Fibroblast of skin of back (primary cell): ENCODE measurements at places on chromosomes 2 and 18.

DNA sequence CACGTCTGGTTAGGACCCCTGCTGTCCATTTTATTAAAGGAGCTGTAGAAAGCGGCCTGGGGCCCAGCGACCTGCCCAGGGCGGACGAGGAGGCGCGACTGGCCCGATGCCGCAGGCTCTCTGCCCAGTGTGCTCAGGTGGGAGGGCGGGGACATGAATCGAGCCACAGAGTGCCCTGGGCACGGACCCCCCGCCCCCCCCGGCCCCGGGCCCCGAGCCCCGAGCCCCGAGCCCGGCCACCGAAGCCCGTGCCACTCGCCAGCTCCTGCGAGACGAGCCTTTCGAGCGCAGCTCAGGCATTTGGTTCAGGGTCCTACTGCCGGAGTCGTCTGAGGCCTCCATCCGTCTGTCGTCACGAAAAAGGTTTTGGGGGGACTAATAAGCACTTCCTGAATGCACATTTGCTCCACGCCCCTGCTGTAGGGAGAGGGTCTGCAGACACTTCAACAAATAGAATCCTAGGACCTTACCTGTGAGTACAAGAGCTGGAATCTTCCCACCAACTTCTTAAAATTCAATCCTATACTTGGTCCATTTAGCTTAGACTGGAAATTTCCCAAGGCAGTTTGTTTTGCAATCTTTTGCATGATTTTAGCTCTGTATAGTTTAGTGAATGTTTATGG lies 602 bp upstream of the ADAM17 start:
- peak; percentile 50 for DNase-seq

DNA sequence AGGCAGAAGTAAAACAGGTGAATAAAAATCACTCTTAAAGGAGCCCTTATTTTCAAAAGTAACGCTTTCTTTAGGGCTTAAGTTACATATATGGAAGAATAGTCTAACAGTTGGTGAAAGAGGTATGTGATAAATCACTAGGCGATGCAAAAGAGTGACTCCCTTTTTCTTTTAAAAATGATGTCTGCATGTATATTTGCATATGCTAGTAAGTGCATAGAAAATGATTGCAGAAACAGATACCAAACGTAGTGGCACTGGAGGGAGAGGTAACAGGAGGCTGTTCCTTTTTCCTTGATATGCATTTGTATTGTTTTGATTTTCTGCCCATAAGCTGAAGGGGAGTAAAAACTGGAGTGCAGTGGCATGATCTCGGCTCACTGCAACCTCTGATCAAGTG lies 158.3 kb downstream of the PRPF40A start:
- no peak for DNase-seq

DNA sequence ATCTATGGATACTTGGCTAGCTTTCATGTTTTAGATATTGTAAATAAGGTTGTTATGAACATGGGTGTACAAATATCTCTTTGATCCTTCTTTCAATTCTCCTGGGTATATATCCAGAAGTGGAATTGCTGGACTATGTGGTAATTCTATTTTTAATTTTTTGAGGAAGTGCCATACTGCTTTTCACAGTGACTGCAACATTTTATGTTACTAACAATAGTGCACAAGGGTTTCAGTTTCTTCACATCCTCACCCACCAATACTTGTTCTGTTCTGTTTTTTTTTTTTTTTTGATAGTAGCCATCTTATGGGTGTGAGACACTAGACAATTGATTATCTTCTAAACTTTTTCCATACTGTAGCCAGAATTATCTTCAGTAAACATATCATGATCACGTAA lies 17.3 kb upstream of the NEUROD1 start:
- DNase-seq = no peak

DNA sequence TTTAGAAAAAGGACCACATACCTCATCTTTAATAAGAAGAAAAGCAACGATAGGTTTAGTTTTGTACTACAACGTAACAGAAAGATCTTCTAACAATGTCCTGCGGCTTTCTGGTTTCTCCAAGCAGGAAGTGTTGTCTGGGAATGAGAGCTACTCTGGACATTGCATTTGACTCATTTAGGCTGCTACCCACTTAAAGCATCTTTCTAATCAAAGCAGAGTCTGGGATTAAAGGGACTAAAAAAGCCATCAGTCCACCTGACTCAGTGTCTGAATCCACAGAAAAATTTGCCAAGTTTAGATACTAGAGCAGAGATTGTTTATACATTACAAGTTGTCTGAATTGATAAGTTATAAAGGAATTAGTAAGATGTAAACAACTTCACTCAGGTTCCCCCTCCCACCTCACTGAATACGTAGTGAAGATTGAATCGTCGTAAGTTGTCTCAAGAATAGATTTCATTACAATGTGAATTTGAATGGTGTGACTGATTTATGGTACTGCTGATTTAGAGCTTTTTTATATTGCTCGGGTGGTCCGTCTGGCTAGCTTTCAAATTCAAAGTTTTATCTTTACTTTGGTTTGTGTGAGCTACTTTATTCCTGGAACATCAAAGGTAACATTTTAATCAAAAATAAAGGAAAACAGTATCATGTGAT lies 70.2 kb upstream of the SMIM21 start:
- no peak for DNase-seq

DNA sequence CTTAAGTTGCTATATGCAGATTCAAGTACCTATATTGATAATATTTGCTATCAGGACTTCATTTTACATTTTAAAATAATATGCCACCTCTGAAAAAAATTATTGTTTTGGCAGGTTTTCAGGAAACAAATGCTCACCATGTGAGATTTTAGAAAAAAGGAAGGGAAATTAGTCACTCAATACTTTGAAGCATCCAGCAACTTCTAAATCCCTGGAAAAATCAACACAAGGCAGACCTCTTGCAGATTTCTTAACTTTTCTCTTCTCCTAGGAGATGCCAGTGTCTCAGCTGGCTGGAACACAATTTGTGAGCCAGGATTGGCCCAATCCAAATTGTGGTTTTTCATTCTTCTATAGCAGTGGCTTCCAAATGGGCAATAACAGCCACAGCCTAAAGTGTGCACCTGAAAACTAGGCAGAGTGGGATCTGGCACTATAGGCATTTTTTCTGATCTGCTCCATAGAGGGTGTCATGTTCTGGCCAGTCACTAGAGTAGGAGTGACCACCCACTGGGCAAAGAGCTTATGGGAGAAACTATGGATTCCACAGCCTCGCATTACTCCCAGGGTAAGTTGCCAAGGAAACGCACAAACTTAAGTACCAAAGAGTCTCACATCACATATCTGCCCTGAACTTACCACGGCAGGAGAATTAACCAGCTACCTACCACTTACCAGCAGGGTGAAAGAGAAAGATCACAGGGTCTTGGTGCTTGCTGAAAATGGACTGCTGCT lies 28.1 kb upstream of the THOC1 start:
- DNase-seq = peak; percentile 61

DNA sequence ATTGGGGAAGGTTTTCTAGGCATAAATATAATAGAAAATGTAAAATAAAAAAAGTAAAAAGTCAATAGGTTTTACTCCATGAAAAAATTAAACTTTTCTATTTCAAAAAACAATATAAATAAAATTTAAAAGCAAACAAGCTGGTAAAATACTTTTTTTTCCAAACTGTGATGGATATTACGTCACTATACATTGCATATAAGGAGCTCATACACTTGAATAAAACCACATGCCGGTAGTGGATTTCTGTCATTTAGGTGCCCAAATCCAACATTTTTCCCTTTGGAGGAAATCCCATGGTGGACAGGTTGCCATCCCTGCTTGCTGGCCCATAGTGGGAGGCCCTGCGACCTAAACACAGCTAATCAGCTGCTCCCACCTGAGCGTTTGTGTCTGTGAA lies 289.4 kb upstream of the HNRNPA3 start:
- no peak for DNase-seq

GRCh38 chr2:216516730-216517350 lies 18.2 kb downstream of the RPL37A start:
- DNase-seq = peak; percentile 62

GRCh38 chr2:217746808-217747207 lies 256.0 kb downstream of the TNS1 start:
- DNase-seq = no peak

DNA sequence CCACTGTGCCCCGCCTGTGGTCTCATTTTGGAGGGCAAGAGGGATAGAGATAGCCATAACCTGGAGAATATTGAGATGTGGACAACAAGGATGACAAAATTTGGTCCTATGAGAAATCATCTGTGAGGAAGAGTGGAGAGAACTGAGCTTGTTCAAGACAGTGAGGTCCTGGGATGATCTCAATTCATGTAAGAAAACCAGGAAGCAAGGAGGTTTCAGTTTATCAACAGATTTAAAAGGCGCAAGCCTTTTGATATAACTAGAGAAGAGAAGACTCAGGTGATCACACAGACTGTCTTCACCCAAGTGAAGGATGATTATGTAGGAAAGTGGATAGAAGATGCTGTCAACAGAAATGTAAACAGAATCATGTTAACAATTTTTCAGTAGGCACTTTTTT lies 39.1 kb downstream of the PCBP1 start:
- no peak for DNase-seq

DNA sequence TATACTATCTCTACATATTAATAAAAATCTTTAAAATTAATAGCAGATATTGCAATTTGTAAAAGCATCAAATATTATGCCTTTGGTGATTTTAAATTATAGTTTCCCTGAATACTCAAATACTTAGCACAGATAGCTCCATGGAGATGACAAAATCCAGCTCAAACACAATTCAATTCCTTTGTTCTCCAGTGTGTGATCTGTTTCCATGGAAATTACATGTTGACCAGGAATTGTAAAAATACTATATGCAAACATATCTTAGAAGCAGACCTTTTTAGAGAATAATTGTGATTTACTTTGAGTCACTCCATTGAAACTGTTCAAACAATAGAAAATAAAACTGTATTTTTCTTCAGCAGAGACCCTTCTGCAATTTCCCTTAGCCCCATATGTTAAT lies 68.3 kb downstream of the FAM161A start:
- no peak for DNase-seq

DNA sequence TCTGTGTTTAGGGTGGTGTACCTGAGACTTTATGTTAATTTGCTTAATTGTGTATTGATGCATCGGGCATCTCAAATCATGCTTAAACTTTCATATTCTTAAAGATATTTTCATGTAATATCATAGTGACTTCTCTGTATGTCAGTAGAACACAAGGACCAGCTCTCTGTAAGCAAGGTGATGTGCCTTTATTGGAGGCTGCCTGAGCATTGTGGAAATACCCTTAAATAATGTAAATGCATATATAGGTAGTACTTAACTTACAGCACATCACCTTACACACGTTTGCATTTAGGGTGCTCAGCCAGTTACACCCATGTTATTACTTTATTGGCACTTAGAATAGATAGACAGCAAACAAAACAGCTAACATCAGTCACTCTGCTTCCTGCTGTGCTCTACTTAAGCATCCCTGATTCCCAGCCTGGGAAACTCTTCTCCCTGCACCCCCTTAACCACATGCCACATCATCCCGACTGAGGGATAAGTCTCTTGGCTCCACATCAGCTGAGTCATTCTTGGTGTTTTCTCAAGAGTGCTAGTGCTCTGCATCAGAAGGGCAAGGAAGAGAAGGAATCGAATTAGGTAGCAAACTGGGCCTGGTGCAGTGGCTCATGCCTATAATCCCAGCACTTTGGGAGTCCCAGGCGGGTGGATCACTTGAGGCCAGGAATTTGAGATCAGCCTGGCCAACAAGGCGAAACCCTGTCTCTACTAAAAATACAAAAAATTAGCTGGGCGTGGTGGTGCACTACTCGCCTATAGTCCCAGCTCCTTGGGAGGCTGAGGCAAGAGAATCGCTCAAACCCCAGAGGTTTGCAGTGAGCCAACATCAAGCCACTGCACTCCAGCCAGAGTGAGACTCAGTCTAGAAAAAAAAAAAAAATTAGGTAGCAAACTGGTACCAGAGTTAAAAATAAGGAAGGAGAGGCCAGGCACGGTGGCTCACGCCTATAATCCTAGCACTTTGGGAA lies 108.7 kb downstream of the MAP3K20 start:
- DNase-seq = peak; percentile 100

DNA sequence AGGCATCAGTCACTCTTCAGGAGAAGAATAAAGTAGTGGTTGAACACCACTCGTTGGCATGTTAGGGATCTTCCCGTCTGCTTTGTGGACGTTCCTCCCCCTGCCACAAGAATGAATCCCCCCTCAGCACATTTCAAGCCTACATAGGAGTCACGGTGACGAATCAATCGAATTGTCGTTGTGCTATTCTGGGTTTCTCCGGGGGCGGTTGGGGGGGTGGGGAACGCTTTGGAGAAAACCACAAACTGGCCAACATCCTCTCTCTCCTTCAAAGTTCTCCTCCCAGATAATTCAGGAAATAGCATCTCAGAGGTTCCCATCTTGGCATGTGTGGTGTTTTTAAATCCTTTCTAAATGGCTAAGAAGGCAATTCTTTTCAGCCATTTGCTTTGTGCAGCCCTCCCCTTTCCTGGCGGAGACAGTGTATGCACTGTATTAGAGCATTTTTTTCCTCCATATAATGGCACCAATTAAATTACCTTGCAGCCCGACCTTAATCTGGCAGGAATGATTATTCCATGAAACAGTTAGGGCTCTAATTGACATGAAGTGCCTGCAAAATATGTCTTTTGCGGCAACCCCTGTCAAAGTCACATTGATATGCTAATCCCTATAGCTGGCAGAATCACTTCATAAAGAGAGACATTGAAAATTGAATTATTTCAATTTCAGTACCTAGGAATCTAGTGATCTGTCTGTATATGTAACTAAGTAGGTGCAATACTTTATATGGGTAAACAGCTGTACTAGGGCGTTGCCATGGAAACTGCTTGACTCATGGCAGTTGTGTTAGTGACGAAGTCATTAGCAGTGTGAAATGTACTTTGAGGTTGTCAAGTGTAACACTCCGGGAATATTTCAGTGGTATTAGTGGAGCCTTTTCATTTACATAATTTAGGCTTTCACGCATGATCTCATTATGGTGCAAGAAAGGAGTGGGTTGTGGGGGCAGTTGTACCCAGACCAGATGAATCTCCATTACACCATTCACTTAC lies 323.4 kb upstream of the SLC14A2 start:
- peak; percentile 46 for DNase-seq

GRCh38 chr2:185318271-185318724 lies 420.3 kb upstream of the FSIP2 start:
- DNase-seq = no peak

GRCh38 chr2:231680992-231681852 lies 27.1 kb upstream of the PTMA start:
- peak; percentile 85 for DNase-seq

DNA sequence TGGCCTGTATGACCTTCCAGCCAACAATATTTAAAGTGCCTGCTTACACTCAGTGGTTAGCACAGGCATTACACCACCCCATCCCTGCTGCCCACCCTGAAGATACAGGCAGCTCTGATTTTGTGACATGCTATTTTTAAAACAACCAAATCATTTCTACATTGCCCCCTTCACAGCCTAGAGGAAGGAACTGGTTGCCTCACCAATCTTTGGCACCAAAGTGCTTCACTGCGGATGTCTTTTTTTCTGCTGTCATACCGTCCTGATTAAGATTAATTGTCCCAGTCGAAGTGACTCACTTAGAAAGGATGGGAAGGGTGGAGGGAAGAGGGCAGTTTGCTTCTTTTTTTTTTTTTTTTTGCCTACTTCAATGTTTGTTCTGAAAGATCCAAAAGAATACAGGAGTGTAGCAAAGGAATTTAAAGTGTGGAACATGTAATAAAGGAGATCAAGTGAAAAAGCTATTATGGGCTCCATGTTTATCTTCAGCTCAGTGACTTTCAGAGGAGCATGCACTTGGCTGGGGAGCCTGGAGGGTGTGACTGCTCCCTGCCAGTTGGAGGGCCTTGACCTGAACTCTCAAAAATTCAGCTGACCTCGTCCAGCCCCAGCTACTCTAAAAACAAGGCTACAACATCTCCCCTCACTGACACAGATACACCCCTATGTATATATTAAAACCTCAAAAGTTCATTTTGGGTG lies 501.1 kb upstream of the TNP1 start:
- DNase-seq = peak; percentile 95
